SK-N-SH (cell line): ENCODE measurements at places on chromosomes 12 and 14.

DNA sequence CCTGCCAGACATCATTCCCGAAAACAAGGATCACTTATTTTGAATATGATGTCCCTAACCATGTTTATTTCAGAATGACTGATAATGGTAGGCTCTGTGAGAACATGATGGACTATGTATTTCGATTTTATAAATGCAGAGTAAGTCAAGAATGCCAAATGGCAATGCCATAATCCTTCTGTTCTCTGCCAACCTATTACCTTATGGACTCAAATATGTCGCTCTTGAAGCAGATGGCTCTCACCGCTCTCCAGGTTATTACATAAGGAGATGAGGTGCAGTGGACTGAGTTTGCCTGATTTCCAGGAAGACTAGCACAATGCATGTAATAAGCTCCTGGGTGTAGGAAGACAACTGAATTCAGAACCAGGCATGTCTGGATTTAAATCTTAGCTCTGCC, 227.2 kb downstream of the BTG1 start:
- no peak for DNase-seq

GRCh38 chr12:131851741-131852550, 23.8 kb downstream of the MMP17 start:
- DNase-seq = no peak

- peak; percentile 75 for DNase-seq
Observed at GRCh38 chr14:91354979-91355685, 62.5 kb downstream of the CCDC88C start.

DNA sequence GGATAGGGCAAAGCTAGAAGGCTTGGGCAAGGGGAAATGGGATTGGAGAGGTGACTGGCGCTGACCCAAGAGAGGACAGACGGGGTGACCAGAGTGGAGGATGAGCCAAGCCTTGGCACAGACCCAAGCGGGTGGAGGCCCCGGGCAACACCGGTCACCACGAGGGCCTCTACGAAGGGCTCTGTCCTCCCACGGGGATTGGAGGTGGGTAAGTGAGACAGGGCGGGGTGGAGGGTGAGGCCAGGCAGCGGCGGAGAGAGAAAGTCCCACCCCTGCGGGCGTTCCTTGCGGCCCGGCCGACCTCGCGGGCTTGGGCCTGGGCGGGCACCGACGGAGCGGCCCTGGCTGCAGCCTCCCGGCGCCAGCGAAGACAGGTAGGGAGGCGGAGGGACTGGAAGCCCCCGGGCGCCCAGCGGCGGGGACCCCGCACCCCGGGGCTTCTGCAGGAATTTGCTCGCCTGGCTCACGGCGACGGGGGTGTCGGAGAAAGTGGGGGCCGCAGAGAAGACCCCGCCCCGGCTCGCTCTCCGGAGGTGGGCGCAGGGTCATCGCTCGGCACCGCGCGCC, at the start of gene PAPLN:
Gene PAPLN (plus strand): TSS at position 288 of the 567 bp plus-strand sequence. CDS start 2,273 bp downstream, outside the sequence.
- DNase-seq = peak; percentile 73

- DNase-seq = no peak
Observed at GRCh38 chr12:54246011-54246641, 33.8 kb downstream of the CBX5 start.

DNA sequence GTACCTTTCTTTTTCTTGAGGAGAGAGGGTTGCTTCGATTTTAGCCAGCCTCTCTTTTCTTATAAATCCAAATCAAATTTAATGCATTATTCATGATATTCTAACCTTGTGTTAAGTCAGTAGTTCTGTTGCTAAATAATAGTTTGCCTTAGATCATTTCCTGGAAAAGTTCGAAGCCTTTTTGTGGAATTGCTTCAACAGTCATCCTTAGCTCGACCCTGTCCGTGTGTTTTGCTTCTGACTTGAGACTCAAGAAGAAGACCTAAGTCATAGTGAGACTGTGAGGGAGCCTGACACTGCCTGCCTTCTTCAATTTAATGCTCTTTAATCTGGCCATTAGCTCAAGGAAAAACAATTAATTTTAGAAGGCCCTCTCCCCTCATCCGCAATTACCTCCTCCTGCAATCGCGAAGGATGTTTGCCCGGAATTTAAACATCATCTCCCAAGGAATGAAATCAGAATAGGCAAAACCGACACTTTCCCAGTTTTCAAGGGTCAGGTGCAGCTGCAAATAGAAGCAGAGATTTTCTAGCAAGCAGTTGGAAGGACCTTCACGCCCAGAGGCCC, 453 bp upstream of the SLC4A8 start:
- no peak for DNase-seq

GRCh38 chr14:93905623-93906022, 21.5 kb upstream of the FAM181A start:
- no peak for DNase-seq

- no peak for DNase-seq
Observed at GRCh38 chr12:121992059-121992879, 29.4 kb upstream of the BCL7A start.

GRCh38 chr14:96049932-96050331, 10.8 kb downstream of the C14orf132 start:
- DNase-seq = no peak

GRCh38 chr14:48193893-48194292, 518.5 kb upstream of the MDGA2 start:
- DNase-seq = no peak

DNA sequence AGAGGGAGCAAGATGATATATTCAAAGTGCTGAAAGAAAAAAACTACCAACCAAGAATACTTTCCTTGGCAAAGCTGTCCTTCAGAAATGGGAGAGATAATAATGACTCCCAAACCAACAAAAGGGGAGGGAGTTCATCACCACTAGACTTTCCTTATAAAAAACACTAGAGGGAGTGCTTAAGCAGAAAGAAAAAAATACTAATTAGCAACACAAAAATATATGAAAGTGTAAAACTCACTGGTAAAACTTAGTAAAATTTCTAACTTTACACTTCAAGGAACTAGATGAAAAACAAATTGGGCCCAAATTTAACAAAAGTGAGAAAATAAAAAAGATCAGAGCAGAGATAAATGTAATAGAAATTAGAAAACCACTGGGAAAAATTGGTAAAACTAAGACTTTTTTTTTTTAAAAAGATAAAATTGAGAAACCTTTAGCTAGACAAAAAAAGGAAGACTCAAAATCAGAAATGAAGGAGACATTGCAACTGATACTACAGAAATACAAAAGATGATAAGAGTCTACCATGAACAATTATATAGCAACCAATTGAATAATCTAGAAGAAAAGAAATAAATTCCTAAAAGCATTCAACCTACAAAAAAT, 60.4 kb upstream of the FAR2 start:
- peak; percentile 22 for DNase-seq

DNA sequence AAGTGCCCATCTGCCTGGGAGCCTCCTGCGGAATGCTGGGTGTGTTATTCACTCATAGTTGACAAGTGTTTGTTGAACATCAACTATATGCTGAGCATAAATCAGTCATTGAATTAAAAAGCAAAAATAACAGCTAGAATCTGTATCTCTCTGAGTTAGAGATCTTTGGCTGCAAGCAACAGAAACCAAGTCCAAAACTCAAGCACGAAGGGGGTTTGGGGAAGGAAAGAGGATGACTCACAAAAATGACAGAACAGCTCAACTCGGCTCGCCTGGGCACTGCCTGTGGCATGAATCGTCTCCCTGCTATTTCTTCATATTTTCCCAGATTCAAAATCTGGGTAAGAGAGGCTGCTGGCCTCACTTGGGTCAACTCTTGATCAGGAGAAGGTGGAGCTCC, 72.6 kb upstream of the NCOR2 start:
- DNase-seq = no peak

- DNase-seq = no peak
Observed at GRCh38 chr14:61581955-61582615, 113.2 kb upstream of the HIF1A start.

DNA sequence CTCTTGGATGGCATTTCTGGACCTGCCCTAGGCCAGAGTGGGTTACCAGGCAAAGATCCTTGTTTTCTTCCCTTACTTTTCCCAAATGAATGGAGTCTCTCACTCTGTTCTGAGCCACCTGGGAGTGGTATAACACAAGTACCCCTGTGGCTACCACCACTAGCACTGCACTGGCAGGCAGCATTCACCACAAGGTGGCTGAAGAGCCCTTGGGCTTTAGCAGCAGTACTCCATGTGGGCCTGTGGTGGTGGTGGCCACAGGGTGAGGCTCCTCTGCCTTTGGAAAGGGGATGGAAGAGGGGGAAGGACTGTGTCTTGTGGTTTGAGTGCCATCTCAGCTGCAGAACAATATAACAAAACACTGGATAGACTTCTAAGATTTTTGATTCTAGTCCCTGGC, 38.1 kb upstream of the LMNTD1 start:
- no peak for DNase-seq

GRCh38 chr12:27333403-27334009, 870 bp downstream of the BMAL2 start:
- no peak for DNase-seq

DNA sequence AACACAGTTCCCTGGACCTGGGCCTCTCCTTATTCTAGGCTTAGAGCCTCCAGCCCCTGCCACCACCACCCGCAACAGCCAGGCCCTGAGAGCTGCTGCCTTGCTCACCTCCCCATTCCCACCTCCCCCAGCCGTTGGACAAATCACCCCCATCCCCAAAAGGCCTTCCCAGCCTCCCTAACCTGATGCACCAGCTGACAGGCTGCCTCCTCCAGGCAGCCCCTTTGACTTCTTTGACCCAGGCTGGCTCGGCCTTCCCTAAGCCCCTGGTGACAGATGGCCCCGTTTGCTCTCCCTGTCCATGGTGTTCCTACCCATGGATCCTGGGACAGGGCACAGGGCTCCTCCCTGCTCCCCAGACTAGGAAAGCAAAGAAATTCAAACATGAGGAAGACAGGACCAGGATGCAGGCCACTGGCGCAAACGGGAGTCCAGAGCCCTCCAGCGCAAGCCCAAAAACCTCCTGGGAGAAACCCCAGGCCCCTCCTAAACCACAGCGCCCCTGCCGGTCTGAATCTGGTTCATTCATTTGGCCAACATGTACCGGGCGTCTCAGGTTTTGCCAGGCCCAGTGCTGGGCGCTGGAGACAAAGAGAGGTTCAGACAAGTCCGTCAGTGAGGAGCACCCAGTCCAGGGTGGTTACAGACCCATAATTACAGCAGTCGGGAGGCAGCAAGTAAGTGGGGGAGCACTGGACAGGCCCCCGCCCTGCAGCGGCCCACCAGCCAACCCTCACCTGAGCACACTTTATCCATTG, 2.4 kb downstream of the AKT1 start:
- DNase-seq = no peak

DNA sequence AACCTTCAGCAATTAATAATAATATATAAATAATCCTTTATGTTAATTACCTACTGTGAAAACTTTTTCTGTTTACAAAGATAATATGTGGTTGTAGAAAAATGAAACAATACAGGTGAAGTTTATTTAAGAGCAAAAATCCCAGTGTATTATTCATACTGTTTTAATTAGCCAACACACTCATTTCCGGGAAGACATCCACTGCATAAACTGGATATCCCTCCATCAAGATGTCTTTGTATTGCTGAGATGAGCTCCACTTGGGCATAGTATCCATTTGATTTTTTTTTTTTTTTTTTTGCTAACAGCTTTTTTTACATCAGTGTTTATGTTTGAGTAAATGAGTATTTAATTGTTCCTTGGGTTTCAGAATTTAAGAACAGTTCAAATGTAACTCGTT, 13.7 kb upstream of the DERA start:
- no peak for DNase-seq

- no peak for DNase-seq
Observed at GRCh38 chr14:77240336-77240915, 30.6 kb downstream of the NGB start.

- no peak for DNase-seq
Observed at GRCh38 chr14:68736471-68736871, 56.4 kb downstream of the ZFP36L1 start.

DNA sequence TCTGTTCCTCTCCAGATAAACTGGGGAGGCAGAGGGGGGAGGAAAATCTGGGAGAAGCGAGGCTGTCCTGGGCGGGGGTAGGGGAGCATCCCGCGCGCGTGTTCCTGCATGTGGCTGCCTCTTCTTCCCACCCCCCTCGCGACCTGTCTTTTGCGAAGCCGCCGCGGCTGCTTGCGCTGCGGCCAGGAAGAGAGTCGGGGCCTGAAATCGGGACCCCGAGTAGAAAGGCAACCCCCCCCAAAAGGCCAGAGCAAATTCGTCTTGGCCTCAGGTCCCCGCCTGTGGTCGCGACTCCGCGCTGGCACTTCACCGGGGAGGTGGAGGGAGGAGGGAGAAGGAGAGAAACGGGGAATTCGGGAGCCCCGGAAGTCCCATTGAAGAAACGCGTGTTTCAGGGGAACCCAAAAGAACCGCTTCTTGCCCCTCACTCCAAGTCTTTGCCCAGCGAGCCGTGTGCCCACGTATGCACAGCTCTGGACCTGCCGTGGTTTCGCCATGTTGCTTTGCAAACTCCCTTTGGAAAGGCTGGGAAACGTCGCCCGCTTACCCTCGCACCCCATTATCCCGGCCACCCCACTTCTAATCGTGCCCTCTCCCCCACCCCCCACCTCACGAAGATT, 944 bp downstream of the CCND2 start:
- no peak for DNase-seq

DNA sequence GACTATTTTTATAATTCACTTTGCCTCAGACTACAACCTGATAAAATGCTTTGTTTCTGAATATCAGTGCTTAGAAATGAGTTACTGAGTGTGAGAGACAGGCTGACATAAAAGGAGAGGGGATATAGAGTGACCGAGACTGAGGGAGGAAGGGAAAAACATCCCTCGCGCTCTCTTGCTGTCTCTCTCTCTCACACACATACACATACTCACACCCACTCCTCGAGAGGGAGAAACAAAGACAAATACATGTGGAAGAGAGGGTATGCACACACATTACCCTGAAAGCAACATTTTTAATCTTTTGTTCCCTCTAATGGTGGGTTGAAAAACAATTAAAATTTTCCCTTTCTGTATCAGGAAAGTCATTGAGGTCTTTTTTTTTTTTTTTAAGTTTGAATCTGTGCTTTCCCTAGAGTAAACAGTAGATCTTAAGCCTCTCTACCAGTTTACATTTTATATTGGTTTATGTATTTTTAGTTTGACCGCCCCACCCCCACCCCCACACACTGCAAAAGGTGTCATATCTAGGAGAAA, 45.3 kb downstream of the FRS2 start:
- DNase-seq = no peak
